ENCODE measurements at places on chromosomes 2 and 18. TPM values are rescaled to one million over a fixed set of nuclear protein-coding genes. Genes with fewer than 3 reads are reported as not detected.

The UGT1A4 gene
- not detected for polyA plus RNA-seq

The NT5C1B gene
- not detected for polyA plus RNA-seq

GRCh38 chr2:25490217-25490616 is 148.5 kb upstream of the DNMT3A start:
- no peaks in the 10 kb centered on the region for H3K27me3 ChIP-seq
- H3K36me3 ChIP-seq, result no peaks in the 10 kb centered on the region
- no peak overlapping the region for H3K27ac ChIP-seq
- DNase-seq, result no peak
- H3K4me3 ChIP-seq, result no peak overlapping the region

The IL37 gene
- polyA plus RNA-seq, result not detected

The CYTIP gene
- polyA plus RNA-seq, result 61.9 TPM

DNA sequence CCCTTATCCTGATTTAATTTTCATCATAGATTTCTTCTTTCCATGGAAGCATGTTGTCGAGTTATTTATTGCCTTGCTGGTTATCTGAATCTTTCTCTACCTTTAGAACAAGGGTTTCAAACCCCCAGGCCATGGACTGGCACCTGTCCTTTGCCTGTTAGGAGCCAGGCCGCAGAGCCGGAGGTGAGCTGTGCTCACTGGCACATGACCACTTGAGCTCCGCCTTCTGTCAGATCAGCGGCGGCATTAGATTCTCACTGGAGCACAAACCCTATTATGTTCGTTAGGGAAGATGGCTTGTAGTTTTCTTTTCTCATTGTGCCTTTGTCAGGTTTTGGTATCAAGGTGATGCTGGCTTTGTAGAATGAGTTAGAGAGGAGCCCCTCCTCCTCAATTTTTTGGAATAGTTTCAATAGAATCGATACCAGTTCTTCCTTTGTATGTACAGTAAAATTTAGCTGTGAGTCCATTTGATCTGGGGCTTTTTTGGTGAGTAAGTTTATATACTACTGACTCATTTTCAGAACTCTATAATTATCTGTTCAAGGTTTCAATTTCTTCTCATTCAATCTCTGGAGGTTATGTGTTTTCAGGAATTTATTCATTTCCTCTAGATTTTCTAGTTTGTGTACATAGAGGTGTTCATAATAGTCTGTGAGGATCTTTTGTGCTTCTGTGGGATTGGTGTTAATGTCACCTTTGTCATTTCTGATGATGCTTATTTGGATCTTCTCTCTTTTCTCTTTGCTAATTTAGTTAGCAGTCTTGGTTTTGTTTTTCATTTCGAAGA is 668.0 kb upstream of the FAM98A start:
- DNase-seq, result no peak
- no peaks in the 10 kb centered on the region for H3K36me3 ChIP-seq
- no peaks in the 10 kb centered on the region for H3K4me1 ChIP-seq
- no peak overlapping the region for H3K27ac ChIP-seq

DNA sequence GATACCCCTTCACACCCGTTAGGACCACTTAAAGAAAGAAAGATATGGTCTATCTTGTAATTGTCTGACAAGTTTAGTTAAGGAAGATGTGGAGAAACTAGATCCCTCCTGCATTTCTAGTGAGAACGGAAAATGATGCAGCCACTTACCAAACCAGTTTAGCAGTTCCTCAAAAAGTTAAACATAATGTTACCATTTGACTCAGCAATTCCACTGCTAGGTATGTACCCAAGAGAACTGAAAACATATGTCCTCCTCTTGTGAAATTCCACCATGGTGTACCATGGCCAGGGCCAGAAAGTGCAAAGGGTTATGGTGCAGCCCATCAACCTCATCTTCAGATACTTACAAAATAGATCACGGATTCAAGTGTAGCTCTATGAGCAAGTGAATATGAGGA is 79.0 kb upstream of the ID2 start:
- no peaks in the 10 kb centered on the region for H3K27me3 ChIP-seq
- no peaks in the 10 kb centered on the region for H3K36me3 ChIP-seq

The MATN3 gene
- polyA plus RNA-seq, result not detected

The FAM237A gene
- polyA plus RNA-seq, result not detected

- no peak within 1 kb of the TSS for H3K27ac ChIP-seq
- H3K4me3 ChIP-seq, result no peak within 1 kb of the TSS
- H3K4me1 ChIP-seq, result no peaks in the 10 kb centered on the region
- no peak for DNase-seq
- H3K36me3 ChIP-seq, result no peaks in the 10 kb centered on the region
Observed at GRCh38 chr18:64148988-64149387, at the start of gene LINC00305. Gene LINC00305 (minus strand): TSS chr18:64149088.

The ALLC gene
- polyA plus RNA-seq, result not detected

GRCh38 chr18:70068981-70069380 is 121.3 kb upstream of the CD226 start:
- H3K4me3 ChIP-seq, result no peak overlapping the region
- DNase-seq, result no peak
- no peak overlapping the region for H3K27ac ChIP-seq
- H3K27me3 ChIP-seq, result no peaks in the 10 kb centered on the region
- H3K4me1 ChIP-seq, result no peaks in the 10 kb centered on the region

DNA sequence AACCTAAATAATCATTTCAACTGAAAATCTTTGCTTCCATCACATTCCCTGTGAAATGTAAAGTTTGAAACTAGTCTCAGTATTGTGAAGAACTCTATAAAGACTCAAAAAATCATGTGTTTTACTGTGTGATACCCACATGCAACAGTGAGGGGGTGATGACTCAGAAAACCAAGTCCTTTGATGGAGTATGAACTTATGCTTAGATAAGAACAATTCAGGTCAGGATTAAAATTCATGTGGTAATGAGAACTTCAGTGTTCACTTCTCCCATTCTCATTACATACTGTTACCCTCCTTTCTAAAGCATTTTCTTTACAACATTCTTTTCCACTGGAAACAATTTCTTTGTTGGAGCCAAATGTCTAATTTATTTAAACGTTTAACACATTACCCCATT is 360.2 kb downstream of the FSIP2 start:
- H3K27me3 ChIP-seq, result no peaks in the 10 kb centered on the region
- no peaks in the 10 kb centered on the region for H3K4me1 ChIP-seq
- no peak overlapping the region for H3K4me3 ChIP-seq
- H3K27ac ChIP-seq, result no peak overlapping the region
- H3K36me3 ChIP-seq, result no peaks in the 10 kb centered on the region

- no peaks in the 10 kb centered on the region for H3K27me3 ChIP-seq
- no peak for DNase-seq
- no peak overlapping the region for H3K27ac ChIP-seq
- no peak overlapping the region for H3K4me3 ChIP-seq
Observed at GRCh38 chr2:85468704-85469349, 50.3 kb downstream of the SH2D6 start.

GRCh38 chr2:19545507-19545906 is 187.1 kb upstream of the OSR1 start:
- H3K4me1 ChIP-seq, result no peaks in the 10 kb centered on the region
- no peaks in the 10 kb centered on the region for H3K36me3 ChIP-seq
- no peak for DNase-seq
- H3K27me3 ChIP-seq, result no peaks in the 10 kb centered on the region

GRCh38 chr2:68256093-68256450 is 3.7 kb upstream of the PPP3R1 start:
- H3K27ac ChIP-seq, result no peak overlapping the region
- DNase-seq, result no peak
- H3K4me3 ChIP-seq, result no peak overlapping the region
- H3K4me1 ChIP-seq, result peaks cover 15% of the 10 kb centered on the region

GRCh38 chr18:60174832-60175231 is 197.7 kb downstream of the MC4R start:
- no peaks in the 10 kb centered on the region for H3K4me1 ChIP-seq
- H3K36me3 ChIP-seq, result no peaks in the 10 kb centered on the region
- DNase-seq, result no peak
- H3K4me3 ChIP-seq, result no peak overlapping the region

DNA sequence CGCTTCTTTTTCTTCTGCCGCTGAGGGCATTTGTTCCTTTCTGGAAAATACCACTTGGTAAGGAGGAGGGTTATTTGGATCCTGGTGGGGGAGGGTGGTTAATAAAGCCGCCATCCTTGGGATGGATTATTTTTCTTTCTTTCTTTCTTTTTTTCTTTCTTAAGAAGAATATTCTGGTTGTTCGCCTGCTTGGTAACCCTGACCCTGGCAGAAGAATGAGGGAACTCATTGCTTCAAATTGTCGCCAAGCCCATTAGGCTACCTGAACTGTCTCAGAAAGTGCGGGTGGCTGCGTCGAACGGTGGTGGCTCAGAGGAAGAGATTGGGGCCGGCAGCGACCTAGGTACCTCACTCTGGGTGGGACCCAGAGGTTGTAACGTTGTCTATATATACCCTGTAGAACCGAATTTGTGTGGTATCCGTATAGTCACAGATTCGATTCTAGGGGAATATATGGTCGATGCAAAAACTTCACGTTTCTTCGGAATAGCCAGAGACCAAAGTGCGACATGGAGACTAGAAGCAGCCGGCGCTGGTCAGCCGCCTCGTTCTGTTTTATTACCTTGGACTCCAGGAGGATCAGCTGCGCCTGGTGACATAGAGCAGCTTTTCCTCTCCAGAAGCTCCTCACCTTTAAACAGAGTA is 1.3 kb upstream of the HOXD4 start:
- H3K27me3 ChIP-seq, result peaks cover 99% of the 10 kb centered on the region
- H3K27ac ChIP-seq, result no peak overlapping the region
- no peaks in the 10 kb centered on the region for H3K36me3 ChIP-seq

The GKN2 gene
- not detected for polyA plus RNA-seq

DNA sequence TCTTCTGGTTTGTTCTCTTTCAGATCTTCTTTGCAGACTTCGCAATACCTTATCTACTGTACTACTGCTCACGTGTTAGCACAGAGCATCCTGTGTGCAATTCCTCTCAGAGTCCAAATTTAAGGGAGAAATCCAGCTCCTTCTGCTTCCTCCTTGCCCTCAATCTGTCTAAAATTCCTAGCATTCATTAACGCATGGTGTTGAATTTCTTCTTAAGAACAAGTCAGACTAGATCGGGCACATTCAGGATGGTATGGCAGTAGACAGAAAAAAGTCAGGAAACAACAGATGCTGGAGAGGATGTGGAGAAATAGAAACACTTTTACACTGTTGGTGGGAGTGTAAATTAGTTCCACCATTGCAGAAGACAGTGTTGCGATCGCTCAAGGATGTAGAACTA is 206.1 kb upstream of the CDH7 start:
- no peaks in the 10 kb centered on the region for H3K36me3 ChIP-seq
- H3K4me3 ChIP-seq, result no peak overlapping the region
- H3K4me1 ChIP-seq, result no peaks in the 10 kb centered on the region
- H3K27ac ChIP-seq, result no peak overlapping the region

The SNRPD1 gene
- polyA plus RNA-seq, result 1.6 TPM
